Ureter (tissue), 1 donor: ENCODE measurements at places on chromosomes 5 and 9. TPM values are rescaled to one million over a fixed set of nuclear protein-coding genes. Genes with fewer than 3 reads are reported as not detected.

DNA sequence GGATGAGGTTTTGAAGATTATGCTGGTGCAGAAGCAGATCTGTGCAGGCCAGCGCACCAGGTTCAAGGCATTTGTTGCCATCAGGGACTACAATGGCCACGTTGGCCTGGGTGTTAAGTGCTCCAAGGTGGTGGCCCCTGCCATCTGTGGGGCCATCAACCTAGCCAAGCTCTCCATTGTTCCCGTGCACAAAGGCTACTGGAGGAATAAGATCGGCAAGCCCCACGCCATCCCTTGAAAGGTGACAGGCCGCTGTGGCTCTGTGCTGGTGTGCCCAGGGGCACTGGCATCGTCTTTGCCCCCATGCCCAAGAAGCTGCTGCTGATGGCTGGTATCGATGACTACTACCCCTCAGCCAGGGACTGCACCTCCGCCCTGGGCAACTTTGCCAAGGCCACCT lies 142.5 kb downstream of the SPATA31D1 start:
- DNase-seq = no peak

Gene THOC3
- total RNA-seq = 54.2 TPM

GRCh38 chr9:78438211-78438610 lies 141.3 kb downstream of the PSAT1 start:
- no peak for DNase-seq

Gene BNC2
- total RNA-seq = 21.5 TPM

Gene RANBP17
- 29.3 TPM for total RNA-seq

DNA sequence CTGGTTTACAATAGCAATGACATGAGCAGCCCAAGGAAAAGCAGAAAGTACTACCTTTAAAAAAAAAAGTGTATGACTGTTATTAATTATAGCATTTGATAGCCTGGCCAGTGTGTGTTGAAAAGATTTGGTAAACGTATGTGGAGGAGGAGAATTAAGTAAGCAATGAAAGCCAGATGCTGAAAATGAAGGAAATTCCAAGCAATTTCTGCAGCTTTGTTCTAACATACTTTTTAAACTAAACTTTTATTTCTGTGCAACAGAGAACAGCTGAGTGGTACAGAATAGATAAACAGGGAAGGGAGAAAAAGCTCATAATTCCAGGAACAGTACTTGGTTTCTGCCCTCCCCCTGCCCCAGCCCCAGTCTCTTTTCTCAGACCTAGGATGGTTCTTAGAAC lies 252.6 kb downstream of the ADAMTSL1 start:
- DNase-seq = no peak

DNA sequence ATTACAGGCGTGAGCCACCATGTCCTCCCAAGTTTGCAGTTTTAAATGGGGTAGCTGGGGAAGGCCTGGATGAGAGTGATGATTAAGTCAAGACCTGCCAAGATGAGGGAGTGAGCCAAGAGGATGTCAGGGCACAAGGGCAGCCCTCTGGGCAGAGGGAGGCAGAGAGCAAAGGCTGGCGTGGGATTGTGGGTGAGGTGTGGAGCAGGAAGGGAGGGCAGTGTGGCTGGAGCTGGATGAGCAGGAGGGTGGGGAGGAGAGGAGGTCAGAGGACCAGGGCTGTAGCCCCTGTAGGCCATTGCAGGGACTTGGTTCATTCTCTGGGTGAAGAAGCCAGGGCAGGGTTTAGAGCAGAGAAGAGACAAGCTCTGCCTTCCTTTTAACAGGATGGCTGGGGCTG lies 53.7 kb upstream of the CTNNA1 start:
- no peak for DNase-seq

DNA sequence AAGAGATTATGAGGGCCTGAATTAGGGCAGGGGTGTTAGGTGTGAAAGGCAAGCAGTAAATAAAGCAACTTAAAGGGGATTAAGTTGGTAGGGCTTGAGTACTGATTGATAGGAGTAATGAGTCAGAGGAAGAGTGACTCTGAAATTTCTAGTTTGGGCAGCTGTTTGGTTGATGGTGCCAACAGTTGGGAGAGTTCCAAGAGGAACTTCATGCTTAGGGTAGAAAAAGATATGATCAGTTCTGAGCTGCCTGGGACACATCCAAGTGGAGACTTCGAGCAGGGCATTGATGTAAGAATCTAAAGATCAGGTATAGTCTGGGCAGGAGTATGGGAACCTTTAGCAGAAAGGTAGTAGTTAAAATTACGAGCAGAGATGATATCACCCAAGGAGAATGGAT lies 10.2 kb downstream of the MAMDC2 start:
- peak; percentile 73 for DNase-seq

DNA sequence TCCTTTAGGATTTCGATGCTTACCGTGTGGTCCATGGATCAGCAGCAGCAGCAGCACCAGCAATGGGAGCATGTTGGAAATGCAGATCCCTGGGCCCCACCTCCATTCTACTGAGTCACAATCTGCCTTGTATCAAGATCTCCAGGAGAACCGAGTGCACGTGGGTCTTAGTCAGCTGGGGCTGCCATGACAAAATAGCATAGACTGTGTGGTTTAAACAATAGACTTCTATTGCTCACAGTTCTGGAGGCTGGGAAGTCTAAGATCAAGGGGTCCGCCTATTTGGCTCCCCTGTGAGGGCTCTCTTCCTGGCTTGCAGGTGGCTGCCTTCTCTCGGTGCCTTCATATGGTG lies 1.3 kb upstream of the PROP1 start:
- no peak for DNase-seq

DNA sequence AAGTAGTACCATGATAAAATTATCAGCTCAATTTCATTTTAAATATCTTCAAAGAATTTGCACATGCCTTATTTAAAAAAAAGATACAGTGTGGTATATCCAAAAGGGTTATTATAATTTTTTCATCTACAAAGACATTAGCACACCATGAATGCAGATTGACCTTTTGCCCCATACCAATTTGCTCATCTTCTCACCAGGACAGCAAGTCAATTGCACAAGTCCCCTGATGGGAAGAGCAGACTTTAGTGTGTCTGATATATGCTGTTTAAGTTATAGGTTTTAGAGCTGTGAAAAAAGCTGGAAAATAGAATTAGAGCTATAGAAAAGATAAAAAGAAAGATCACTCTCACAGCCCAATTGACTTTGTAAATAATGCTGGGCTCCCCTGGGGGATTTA lies 325.8 kb upstream of the CDH6 start:
- DNase-seq = no peak

Gene PANK3
- 43.1 TPM for total RNA-seq

DNA sequence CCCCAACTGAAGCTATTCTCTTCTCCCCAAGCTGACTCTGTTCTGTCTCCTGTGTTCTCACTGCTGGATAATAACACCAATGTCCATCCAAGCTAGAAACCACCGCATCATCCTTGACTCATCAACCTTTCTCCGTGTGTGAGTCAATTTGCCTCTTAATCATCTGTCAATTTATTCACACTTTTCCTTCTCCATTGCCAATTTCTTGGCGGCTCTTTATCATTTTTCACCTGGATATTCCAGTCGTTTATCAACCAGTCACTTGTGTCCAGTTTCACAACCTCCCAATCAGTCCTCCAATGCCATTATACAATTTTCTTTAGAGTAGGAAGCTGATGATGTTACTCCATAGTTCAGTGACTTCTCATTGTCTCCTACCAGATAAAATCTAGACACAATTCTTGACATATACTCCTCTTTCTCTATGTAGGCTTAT lies 45.4 kb upstream of the LIFR start:
- DNase-seq = no peak

GRCh38 chr9:97845130-97845529 lies 7.9 kb upstream of the FOXE1 start:
- no peak for DNase-seq

GRCh38 chr5:17037751-17038150 lies 101.7 kb upstream of the MYO10 start:
- DNase-seq = no peak

- DNase-seq = no peak
Observed at GRCh38 chr5:56352808-56353590, 119.9 kb upstream of the ANKRD55 start.
